ENCODE measurements at places on chromosomes 13 and 19.

DNA sequence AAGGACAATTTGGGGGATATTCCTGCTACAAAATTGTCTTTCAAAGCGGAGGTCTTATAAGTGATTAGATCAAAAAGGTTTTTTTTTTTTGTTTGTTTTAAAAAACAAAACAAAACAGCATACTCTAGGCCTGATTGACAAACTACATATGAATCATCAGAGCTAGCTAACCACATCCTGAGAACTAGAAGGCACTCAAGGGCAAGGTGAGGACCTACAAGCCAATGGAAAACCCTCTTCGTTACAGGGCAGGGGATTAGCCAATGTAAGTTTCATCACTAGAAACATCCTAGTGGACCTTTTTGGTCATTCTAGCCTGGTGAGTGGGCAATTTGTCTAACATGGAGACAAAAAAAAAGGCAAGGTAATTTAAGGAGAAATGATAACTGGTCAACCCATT lies 428.6 kb downstream of the RFC3 start:
- no peak for DNase-seq

DNA sequence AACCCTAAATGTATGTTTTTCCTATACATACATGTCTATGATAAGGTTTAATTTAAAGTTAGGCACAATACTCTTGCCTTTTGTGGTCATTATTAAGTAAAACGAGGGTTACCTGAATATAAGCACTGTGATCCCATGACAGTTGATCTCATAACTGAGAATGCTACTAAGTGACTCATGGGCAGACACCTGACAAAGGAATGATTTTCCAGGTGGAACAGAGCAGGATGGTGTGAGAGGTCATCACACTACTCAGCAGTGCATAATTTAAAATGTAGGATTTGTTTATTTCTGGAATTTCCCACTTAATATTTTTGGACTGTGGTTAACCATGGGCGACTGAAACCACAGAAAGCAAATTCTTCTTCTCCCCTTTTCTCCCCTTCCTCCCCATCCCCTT lies 178.9 kb downstream of the UGGT2 start:
- DNase-seq, result no peak

GRCh38 chr19:50255115-50255514 lies 51.7 kb downstream of the MYH14 start:
- no peak for DNase-seq

- DNase-seq, result no peak
Measured at GRCh38 chr19:31170046-31170445, 179.2 kb downstream of the TSHZ3 start.

DNA sequence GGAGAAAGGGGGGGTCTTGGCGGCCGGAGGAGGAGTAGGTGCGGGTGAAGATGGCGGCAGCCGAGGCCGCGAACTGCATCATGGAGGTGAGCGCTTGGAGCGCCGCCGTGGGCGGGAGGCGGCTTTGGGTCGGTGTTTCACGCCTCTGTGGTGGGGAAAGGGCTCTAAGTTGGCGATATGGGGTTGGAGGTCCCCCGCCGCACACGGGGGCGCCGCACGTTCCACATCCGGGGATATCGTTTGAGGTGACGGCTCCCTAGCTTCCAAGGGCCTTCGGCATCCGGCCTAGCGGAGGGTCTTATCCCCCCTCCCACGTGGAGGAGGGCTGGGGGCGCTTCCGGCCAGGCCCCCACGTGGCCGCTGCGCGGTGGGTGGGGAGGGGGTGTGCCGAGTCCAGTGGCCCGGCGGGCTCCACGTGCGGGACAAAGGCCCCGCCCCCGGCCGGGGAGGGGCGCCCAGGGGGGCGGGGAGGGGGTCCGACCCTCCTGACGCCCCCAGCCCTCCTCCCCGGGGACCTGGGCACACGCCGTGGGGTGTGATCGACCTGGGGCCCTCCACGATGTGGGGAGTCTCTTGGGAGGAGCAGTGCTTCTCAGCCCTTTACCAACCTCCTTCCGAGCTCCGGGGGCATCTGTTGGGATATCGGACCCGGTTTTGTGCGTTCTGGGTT lies at the start of gene PRMT1:
PRMT1 (plus strand) TSS at position 41 of the 670 bp plus-strand sequence; CDS start at position 51, 10 bp downstream.
- DNase-seq, result peak; percentile 85

- no peak for DNase-seq
Measured at GRCh38 chr19:45462174-45462573, 5.6 kb upstream of the FOSB start.

DNA sequence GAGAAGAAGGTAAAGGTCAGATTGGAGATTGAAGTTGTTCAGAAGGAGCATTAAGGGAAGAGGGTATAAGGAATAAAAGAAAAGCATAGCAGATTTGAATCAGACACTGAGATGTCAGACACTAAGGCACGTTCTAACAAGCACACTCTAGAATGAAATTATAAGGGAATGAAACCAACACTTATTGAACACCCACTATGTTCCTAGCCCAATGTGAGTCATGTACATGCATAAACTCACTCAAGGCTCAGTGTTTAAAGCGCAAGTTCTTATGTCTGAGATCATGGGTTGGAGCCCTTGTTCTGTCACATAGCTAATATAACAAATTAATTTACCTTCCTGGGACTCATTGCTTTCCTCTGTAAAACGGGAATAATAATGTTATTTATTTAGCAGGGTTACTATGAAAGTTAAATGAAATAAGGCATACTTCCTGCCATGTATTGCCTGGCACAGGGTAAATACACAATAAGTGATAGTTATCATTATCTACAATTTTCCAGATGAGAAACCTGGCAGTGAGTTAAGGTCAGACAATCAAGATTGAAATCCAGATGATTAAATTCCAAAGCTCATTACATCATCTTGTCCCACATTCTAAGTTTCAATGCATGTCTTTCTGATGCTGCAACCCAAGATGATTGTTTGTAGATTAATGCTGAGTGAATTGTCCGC lies 68.3 kb upstream of the DACH1 start:
- DNase-seq, result no peak

GRCh38 chr13:112486386-112487126 lies 101.4 kb downstream of the TUBGCP3 start:
- DNase-seq, result no peak

GRCh38 chr19:35013820-35014754 lies 14.0 kb downstream of the GRAMD1A start:
- DNase-seq, result no peak

DNA sequence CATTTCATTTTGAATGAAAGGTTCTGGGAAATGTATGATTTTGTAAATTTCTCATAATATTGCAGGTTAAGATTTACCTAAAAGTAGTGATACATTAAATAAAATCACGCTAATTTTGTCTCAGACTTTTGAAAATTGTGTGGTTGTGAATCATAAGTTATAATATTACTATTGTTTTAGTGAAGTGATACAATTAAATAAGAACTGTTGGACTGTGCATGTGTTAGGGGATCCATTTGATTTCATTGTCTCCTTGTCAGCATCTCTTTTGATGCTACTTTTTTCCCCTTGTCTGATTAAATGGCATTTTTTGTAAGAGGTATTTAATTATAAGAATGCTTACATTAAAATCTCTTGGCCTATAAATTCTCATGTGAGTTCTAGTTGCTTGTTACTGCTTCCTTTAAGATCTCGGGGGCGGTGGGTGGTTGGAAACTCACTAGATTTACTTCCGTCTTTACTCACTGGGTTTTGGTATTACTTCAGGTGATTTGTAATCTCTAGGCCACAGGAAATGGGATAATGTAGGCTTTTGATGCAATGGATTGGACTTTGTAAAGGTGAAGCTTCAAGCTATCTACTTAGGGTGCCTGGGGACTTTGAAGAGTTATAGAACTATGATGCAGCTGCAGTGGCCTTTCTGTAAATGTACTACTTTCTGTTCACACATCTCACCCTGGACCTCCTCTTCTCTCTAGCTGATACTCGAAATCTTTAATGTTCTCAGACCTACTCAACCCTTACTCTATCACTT lies 66.5 kb downstream of the PAN3 start:
- no peak for DNase-seq

DNA sequence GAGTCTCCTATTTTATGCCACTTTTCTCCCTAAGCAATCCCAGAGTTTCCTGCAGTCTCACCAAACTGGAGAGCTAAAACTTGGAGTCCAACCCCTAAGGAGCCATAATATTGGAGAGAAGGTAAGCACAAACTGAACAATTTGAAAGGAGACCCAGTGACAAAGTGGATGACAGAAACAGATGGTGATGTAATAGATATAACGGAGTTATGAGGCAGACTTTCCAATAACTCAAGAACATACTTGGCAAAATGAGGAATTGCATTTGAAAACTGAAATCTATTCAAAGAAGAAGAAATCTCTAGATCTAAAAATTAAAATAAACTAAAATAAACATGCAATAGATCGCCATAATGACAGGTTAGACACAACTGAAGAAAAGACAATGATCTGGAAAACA lies 200.9 kb upstream of the MIR17HG start:
- no peak for DNase-seq

DNA sequence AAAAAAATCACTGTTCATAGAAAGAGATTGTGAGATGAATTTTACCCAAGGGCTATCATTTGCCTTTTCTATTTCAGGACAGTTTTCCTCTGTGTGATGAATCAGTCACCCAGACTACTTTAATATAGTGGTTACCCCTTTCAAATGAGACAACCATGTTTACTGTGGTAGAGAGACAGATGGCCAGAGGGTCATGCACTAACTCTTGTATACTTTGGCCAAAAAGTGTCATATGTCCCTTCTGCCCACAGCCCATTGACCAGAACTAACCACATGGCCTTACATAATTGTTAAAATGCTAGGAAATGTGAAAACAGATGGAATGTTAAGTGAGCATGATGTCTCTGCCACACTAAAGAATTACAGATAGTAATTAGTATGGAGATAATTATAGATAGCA lies 498.7 kb downstream of the DACH1 start:
- no peak for DNase-seq

GRCh38 chr13:61850794-61851193 lies 435.1 kb upstream of the PCDH20 start:
- no peak for DNase-seq

DNA sequence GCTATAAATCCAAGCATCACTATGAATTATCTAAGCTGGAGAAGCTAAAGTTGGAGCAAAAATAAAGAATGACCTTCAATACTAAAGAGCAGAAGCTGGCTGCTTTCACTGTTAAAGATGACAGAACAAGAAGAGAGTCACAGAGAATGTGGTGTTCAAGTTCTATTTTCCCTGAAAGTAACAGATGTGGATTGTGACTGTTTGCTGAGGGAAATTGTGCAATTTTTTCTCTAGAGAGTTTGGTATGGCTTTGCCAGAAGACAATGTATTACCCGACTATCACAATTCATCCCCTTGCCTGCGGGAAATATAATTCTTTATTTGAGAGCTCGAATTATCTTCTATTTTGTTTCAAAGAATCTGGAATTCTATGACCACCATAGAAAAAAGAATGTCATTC lies 83.1 kb downstream of the TNFSF13B start:
- DNase-seq, result no peak

DNA sequence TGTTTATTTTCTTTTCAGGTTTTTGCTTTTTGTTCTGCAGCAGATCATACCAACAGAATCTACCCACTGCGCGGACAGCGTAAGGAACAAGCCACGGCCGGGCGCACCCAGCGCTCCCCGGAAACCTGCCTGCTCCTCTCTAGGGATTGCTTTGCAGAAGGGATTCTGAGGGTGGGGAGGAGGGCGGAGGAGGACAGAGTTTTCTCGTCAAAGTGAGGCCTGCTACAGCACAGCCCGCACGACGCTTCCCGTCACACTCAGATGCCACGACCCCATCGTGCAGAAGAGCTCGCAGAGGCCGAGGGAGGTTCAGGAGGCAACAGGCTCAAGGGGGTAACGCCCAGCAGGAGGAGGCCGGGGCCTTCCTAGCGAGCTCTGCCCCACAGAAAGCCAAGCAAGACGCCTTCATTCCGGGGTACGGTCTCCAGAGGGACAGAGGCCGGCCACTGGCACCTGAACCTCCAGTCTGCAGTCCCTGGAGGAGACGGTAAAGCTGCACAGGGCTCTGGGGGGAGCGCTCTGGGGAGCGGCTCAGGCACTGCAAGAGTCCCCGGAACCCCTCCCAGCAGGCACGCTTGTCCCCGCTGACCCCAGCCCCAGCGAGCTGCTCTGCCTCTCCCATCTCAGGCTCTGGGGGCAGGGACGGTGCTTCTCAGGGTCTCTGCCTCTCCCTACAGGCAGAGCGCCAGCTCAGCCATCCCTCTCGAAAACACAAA lies 6.9 kb downstream of the REXO1 start:
- no peak for DNase-seq

- no peak for DNase-seq
Measured at GRCh38 chr13:114035583-114036531, 62.0 kb upstream of the C13orf46 start.

GRCh38 chr19:4279530-4280422 lies 710 bp downstream of the SHD start:
- no peak for DNase-seq

DNA sequence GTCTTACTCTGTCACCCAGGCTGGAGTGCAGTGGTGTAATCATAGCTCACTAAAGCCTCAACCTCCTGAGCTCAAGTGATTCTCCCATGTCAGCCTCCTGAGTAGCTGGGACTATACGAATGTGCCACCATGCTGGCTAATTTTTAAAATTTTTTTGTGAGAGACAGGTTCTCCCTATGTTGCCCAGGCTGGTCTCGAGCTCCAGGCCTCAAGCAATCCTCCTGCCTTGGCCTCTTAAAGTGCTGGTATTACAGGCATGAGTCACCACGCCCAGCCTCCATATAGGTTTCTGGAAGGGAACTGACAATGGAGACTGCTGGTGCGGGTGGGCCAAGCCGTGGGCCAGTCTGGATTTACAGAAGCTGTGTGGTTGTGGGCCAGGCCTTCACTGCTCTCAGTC lies 189.2 kb downstream of the URI1 start:
- no peak for DNase-seq

- no peak for DNase-seq
Measured at GRCh38 chr13:109983447-109983846, 197.1 kb upstream of the IRS2 start.

DNA sequence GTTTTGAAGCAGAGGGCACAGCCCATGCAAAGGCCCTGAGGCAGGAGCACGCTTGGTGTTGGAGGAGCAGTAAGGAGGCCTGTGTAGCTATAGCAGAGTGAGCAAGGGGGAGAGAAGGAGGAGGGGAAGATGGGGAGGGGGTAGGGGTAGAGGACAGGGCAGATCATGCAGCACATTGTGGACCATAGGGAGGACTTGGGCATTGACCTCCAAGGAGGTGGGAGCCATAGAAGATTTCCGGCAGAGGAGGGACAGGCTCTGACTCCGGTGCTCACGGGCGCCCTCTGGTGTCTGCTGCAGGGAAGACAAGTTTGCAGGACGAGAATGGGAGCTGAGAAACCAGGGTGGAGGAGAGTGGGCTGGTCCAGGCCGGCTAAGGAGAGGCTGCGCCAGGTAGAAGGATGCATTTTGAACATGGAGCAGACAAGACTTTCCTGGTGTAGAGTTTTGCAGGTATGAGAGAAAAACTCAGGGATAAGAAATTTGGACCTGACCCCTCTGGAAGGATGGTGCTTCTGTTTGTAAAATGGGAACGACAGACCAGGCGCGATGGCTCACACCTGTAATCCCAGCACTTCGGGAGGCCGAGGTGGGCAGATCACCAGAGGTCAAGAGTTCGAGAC lies 13.7 kb upstream of the CREB3L3 start:
- DNase-seq, result peak; percentile 83

- peak; percentile 64 for DNase-seq
Measured at GRCh38 chr13:113297370-113298042, 467 bp downstream of the LAMP1 start.
